ENCODE measurements at places on chromosomes 1 and 21.

DNA sequence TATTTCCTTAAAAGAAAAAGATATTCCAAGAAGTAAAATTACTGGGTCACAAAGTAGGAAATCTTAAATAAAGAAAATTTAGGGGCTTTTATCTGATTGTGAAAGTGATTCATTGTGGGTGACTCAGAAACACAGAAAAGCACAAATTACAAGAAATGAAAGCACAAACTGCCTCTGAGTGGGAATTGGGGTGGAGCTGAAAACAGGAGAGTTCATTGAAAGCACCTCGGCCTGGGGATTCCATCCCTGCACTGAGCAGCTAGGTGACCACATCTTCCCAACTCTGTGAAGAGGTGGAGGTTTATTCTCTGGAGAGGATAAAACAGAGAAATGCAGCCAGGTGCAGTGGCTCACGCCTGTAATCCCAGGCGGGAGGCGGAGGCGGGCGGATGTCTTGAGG, 7.4 kb downstream of the GJA4 start:
- no peak for DNase-seq

DNA sequence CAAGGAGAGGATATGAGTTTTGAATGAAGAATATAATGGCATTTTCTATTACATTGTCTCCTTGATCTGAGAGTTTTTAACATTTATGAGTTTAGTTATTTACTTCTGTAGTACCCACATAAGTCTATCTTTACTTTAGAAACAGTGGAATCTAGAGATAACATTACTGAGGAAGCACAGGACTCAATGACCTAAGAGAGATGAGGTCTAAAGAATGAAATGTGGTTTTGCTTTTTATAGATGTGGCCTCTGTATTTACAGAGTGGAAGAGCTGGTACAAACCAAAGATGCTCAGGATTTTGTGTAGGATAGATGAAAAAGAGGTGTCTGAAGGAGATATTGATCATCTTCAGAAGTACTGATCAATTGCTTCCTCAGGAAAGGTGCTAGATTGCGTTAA, 177.3 kb downstream of the KCTD3 start:
- DNase-seq = no peak

DNA sequence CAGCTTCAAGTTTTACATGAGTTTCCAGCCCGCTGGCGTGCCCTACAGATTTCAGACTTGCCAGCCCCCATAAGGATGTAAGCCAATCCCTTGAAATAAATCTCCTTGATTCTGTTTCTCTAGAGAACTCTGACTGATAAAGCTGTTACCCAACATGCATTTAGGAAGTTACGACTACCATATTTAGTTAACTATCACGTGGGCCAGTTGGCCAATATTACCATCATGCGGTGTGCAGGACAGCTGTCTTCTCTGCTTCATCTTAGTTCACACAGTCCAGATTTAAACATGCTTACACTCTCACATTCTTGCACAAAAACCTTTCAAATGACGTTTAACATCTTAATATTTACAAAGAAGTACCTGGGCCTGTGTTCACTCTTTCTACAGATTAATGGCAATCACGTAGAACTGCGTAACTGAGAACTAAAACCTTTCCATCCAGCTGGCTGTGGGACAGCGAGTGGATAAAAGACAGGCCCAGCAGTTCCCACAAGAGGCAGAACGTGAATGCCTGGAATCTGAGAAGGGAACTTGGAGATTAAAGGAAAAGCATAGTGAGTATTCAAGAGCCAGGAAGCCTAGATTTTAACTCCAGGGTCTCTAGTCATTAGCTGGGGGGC, 20.8 kb downstream of the FAM177B start:
- DNase-seq = no peak

DNA sequence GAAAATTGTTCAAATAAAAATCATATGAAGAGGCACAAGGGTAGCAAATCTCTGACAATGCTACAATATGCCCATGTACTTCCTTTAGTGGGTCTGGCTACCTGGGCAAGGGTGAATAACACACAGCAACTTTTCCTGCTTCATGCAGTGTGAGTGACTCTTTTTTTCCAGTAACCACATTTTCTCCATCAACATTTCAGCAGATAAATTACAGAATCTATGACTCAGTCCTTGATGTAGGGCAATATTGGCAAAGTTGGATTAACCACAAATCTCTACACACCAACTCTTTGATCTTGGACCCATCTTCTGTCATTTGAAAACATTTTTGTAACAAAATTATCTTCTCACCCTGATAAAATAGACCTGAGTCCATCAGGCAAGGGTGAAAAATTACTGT, 31.7 kb downstream of the ERICH3 start:
- no peak for DNase-seq

- no peak for DNase-seq
These were observed 585.3 kb upstream of the USP24 start for GRCh38 chr1:55800503-55800902.

DNA sequence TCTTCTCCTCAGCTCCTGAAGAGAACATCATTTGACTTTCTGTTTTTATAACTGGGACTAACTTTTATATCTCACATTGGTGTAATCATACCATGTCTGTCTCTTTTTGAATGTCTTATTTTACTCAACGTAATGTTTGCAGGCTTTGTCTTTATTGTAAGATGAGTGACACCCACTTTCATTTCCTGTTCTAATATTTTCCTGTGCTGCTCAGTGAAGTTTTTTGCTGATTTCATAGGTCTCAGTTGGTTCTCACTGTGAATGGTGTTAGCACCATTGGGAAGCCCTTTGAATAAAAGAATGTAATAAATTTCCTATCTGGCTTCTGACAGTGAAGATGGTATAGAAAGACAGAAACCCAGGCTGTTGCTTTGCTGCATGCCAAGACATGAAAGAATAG, 84.0 kb downstream of the RAVER2 start:
- no peak for DNase-seq

All from brain pericyte (primary cell).